Activated T-cell treated with anti-CD3 and anti-CD28 coated beads, Interleukin-2, amount 50 U/mL, for 24 hours (primary cell): ENCODE measurements at places on chromosomes 7 and 10.

DNA sequence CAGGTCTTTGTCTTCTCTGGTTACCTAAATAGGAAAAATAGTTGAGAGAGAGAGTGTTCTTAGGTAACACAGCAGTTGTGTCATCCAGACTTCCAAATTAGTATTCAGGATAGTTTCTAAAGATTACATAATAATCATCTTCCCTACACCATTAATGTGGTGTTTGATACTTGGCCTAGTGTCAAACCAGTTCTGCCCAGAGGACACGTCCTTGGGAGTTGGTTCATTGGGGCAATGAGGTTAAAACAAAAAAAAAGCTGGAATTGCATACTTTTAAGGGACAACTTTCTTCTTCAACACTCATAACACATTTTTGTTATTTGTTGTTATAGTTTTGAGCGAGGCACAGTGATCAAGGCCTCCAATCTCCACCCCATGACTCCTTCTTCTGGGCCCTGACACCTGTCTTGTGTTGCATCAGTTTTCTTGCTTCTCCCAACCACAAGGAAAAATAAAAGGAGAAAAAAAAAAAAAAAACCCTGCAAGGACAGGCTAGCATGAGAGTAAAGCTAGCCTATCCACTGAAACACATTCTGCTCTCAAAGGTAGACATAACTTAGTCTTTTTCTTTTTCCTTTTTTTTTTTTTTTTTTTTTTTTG is 28.8 kb downstream of the STN1 start:
- DNase-seq = no peak

DNA sequence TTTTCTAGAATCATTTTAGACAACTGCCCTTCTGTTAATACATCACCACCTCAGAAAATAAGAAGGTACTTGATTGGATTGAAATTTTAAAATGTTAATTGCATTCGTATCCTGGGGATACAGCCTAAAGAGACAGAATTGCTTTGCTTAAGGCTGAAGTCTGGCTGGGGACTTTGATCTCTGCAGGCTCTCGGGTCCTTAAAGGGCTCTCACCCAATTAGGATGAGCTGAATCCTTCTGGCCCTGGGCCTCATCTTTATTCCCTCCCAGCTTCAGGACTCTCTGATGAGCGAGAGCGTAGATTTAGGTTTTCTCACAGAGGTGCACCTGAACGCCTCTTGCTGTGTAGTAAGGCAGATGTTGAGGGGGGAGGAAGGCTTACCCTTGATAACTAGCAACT is 475.3 kb upstream of the C7orf33 start:
- no peak for DNase-seq

DNA sequence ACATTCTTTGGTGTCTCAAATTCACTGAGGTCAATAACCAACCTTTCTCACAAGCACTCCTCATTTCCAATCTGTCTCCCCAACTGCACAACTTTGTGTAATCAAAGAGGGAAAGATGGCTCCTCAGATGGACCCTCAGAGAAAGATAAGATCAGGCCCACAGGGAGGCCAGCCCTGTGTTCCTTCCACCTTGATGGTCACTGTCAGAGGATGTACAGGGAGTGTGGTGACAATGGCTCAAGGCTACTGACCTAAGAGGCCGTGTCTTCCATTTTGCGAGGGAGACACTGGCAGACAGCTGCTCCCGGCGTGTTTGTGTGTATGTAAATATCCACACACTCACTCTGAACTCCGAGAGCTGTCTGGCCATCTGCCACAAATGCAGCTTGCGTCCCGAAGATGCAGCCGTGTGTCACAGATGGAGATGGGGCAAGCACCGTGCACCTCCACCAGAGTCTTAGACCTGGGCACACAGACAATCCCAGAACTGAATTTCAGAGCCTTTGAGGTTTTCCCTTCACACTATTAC is 712.1 kb upstream of the NRP1 start:
- no peak for DNase-seq

- DNase-seq = no peak
Observed at GRCh38 chr7:84701524-84702306, 485.1 kb downstream of the SEMA3D start.

DNA sequence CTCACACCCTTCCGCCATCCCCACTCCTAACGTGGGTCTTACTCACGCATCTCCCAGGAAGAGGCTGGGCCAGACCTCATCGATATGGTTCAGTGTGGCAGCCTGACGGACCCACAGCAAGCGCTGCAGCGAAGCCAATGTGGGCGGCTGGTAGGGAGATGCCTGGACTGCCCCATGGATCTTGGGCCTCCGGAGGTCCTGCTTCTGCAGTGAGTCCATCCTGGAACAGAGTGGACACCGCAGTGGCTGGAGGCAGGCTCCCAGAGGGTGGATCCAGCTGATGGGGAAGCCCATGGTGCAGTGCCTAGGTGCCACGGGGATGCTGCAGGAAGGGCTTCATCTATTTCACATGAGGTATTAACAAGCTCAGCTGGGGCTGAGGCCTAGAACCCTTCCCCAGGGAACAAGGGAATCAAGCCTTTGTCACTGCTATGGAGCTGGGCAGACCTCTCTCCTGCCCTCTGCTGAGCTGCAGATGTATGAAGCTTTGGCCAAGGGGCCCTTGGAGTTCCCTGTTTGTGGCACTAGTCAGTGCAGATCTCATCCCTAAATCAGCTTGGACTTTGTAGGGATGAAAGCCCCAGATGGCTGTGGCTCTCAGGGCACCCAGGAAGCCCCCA is 13.7 kb upstream of the SAMD8 start:
- DNase-seq = no peak

- DNase-seq = no peak
Observed at GRCh38 chr10:44398271-44398670, 13.4 kb upstream of the CXCL12 start.

GRCh38 chr7:157692460-157693011 is 355.7 kb downstream of the DNAJB6 start:
- DNase-seq = peak; percentile 30

GRCh38 chr10:7378602-7379403 is 32.0 kb downstream of the SFMBT2 start:
- no peak for DNase-seq

GRCh38 chr10:32384171-32384570 is 37.2 kb upstream of the EPC1 start:
- no peak for DNase-seq

DNA sequence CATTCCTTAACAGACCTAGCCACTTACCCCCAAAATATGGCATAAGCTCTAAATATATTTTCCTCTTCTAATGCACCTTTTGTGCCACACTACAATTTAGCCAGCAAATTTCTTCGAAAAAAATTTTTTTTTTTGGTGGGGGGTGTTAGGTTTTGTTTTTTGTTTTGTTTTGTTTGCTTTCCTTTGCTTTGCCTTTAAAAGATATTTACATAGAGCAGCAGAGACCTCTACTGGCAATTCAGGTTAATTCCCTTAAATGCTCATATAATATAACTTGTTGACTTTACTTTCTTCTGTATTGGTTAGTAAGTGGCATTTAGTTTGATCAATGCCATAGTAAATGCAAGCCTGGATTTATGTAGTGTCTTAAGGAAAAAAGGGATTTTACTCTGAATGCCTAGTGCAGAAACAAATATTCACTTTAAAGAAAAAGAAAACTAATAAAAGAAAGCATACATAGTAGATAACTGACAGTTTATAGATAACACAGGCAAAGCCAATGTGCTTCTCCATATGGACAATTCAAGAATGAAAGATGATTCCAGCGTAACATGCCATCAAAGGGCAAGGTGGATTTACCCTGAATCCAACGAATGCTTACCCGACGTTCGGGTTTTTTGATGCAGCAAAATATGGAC is 1250.6 kb downstream of the GATA3 start:
- DNase-seq = no peak
